Fibroblast of upper back skin (primary cell): ENCODE measurements at places on chromosomes 12 and 14.
A peak's percentile ranks its signal among the peaks of the same experiment; 100 is the strongest.

GRCh38 chr14:73775339-73776193 is 61.4 kb upstream of the PNMA1 start:
- no peak for DNase-seq

- DNase-seq, result no peak
Measured at GRCh38 chr12:904010-904414, 45.5 kb downstream of the RAD52 start.

GRCh38 chr12:44531320-44531971 is 344.7 kb downstream of the NELL2 start:
- no peak for DNase-seq

- DNase-seq, result no peak
Measured at GRCh38 chr14:75260025-75260763, 18.4 kb upstream of the FOS start.

- no peak for DNase-seq
Measured at GRCh38 chr14:30848449-30849240, 25.7 kb upstream of the COCH start.

DNA sequence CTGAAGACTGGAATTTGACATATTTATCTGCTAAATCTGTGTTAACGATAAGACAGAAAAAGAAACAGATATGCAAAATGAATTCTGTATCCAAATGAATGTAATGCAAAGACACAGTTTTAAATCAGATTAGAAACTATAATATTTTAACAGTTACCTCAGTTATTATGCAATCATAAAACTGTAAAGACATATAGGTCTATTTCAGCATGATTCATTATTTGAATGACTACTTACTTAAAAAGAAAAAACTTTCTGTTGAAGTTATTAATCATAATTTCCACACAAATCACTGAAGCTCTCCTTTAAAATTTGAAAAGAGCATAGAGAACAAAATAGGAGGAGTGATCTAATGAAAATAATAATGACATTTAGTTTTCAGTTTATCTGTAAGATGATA is 742.6 kb downstream of the FSCB start:
- DNase-seq, result no peak

DNA sequence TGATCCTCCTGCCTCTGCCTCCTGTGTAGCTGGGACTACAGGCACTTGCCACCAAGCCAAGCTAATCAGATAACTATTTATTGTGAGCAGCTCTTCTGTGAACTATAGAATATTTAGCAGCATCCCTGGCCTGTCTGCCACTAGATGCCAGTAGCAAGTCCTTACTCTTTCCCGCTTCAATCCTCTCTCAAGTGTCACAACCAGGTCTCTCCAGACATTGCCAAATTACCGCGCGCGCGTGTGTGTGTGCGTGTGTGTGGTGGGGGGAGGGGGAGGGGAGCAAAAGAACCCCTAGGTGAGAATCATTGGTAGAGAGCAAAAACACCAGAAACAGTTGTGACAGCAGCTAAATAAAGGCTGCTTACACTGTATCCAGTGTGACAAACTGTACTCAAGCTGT is 49.9 kb downstream of the PPP2R5E start:
- DNase-seq, result peak; percentile 40

DNA sequence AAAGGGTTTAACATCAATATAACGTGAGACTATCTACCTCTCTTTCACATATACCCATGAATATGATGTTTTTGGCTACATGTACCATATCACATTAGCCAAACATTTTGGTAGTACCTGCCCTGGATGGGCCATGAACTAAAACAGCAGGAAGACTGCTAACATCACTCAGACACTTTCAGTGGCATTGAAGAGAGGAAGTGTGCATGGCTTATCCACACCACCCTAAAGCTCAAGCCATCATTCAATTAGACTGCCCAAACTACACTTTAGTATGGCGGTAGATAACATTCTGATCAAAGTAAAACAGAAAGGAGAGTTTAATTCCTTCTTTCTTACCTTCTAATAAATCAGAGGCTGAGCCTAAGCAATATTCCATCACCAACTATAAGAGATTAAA is 103.0 kb downstream of the PEBP1 start:
- DNase-seq, result no peak

GRCh38 chr12:62481843-62482540 is 15.4 kb downstream of the MON2 start:
- no peak for DNase-seq

- no peak for DNase-seq
Measured at GRCh38 chr14:55028476-55028875, 1.4 kb downstream of the SOCS4 start.

- peak; percentile 21 for DNase-seq
Measured at GRCh38 chr14:36997843-36998242, 174.6 kb downstream of the SLC25A21 start.
